CD4-positive, alpha-beta T cell treated with Interferon gamma for 1 hour (primary cell): ENCODE measurements at places on chromosomes 1 and 21.

DNA sequence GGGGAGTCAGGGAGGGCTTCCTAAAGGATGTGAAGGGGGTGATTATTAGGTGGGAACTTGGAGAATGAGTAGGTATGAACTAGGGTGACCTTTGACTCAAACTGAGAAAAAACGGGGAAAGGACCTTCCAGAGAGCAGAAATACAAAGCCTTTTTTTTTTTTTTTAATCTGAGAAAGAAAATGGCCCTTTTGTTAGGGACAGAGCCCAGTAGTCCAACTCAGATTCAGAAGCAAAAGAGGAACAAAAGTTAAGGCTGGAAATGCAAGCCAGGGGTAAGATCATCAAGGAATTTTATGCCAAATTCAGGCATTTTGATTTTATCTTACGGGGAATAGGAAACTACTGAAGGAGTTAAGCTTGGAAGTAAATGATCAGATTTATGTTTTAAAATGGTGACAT, 96.0 kb upstream of the SMYD2 start:
- DNase-seq: no peak

DNA sequence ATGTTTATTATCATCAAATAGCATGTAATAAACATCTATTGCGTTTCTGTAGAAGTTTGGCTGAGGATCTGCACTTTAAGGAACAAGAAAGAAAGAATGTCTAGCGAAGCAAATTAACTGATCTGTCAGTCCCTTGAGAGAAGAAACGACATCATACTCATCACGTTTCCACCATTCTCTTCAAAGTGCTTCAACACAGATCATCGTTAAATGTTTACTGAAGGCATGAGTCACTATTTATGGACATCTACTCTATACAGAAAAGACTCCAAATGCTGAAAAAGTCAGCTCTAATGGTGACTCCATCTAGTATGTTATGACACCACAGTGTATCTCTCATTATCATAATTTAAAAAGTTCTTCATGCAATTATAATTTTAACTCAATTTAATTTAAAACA, 369.1 kb downstream of the RGS7 start:
- no peak for DNase-seq

GRCh38 chr1:234778221-234779159, 168.5 kb upstream of the IRF2BP2 start:
- DNase-seq: no peak

GRCh38 chr1:213914392-213914791, 73.4 kb upstream of the PROX1 start:
- no peak for DNase-seq

DNA sequence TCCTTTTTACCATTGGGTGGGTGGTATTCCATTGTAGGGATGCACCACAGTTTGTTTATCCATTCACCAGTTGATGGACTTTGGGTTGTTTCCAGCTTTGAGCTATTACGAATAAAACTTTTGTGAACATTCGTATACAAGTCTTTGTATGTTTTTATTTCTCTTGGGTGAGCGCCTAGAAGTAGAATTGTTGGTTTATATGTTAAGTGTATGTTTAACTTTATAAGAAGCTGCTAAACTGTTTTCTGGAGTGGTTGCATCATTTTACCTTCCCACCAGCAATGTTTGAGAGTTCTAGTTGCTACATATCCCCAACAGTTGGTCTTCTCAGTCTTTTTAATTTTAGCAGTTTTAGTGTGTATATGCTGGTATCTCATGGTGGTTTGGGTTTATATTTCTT, 132.5 kb downstream of the PEX14 start:
- DNase-seq: no peak

GRCh38 chr1:72482736-72483413, 200.5 kb upstream of the NEGR1 start:
- no peak for DNase-seq

- no peak for DNase-seq
Measured at GRCh38 chr1:63906047-63906704, 132.4 kb downstream of the ROR1 start.

GRCh38 chr1:18929686-18930085, 26.8 kb downstream of the IFFO2 start:
- no peak for DNase-seq

DNA sequence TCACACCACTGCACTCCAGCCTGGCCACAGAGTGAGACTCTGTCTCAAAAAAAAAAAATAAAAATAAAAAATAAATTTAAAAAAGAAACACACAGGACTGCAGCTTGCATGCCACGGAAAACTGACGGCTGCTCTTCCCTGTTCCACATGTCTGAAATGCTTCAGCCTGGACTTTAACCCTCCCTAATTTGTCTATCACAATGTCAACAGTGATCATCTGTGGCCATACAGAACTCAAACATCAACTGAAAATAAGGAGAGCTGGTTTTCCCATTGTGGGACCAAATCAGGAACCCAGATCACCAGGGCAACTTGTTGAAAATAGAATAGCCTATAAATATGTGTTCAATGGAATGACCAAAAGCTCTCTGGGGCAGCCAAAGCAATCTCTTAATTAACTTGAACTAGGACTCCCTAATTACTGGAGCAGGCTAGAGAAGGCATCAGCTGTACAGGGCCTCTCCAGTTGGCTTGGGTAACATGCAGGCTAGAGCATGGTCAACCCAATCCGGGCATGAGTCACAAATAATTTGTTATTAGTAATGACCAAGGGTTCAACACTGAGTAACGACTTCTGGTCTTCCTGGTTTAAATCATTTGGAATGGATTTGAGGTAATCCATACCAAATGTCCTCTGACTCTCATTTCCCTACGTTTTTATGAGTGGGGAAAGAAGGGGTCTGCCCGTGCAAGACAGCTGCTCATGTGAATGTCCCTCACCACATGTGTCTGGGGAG, 62.7 kb upstream of the KAZN start:
- DNase-seq: no peak

DNA sequence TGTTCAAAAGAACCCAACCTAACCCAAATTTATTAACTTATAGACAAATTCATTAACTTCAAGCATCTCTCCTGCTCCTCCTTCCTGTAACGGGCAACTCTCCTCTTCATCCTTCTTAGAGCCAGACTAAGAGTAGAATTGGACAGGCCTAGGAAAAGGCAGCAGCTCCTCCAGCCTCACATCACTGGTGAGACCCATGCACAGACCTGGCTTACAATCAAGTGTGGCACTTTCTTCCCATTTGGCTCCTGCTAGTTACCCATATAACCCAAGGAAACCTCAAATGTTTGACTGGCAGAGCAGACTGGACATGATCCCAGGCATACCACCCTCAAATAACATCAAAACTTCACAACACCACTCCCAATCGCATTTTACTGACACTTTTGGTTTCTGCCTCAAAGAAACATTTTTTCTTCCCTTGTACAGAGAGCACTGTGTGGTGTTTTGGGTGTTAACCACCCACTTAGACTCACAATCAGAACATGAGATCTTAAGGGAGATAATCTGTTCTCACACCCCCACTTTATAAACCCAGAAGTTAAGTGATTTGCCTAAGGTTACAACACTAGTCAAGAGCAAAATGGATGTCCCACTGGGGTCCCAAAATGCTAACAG, 101.4 kb downstream of the SIPA1L2 start:
- DNase-seq: no peak

DNA sequence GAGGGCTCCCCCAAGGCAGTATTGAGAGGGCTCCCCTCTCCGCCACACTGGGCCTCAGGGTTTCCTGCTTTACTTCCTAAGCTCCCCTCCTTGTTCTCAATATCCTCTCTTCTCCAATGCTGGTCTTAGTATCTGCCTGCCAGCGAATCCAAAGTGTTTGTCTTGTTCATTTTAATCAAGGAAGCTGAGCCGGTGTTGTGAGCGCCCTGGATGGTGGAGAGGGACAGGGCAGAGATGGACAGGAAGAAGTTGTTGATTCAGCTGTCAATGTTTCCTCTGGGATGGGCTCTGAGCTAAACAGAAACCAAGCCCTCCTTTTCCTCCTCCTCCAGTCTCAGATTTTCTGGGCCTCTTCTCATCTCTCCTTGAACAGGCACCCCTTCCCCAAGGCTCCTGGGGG, 5.4 kb downstream of the OLFML3 start:
- DNase-seq: no peak

DNA sequence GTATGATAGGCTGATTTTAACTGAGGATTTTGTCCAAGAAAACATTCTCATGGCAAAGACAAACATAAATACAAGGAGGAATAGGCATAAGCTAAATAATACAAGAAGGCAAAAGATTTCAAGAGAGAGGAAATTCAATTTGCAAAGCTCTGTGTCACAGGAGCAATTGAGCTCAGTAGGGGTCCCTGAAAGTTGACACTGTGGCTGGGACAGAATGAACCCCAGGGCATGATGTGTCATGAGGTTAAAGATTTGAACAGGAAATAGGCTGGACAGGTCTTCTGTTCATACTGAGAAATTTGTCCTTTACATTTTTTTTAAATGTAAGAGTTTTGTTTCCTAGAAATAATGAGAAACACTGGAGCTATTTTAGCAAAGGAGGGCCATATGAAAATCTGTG, 555.4 kb upstream of the NEGR1 start:
- DNase-seq: no peak

DNA sequence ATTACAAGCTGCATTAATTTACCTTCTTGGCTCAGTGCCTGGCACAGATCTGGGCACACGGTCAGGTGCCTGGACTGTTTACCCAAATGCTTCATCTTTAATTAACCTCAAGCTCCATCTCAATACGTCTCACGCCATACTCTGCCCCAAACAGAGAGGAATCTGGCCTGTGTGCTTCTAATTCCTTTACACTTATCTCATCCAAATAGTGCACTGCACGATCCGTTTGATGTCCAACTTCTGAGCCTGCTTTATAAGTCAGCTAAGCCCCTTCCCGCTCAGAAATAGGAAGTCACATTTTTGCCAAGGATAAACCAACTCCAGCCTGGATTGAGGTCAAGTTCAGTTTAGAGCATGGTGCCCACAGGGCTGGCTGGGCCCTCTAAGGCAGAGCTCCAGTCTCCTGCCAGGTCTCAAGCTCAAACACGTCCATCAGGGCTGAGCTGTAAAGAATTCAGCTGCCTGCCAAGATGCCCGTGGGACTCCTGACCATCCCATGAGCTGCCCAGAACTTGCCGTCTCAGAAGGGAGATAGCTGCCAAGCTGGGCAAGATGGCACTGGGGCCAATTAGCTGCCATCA, 233.5 kb downstream of the TRABD2B start:
- no peak for DNase-seq

- DNase-seq: no peak
Measured at GRCh38 chr1:220950576-220950975, 71.3 kb downstream of the HLX start.
